NCI-H774 (cell line): ENCODE measurements at places on chromosomes 1 and 21.
A peak's percentile ranks its signal among the peaks of the same experiment; 100 is the strongest.

GRCh38 chr1:79852004-79852403 lies 845.5 kb upstream of the ADGRL4 start:
- no peak for DNase-seq

- DNase-seq = no peak
Observed at GRCh38 chr1:205633421-205633976, 1.7 kb upstream of the ELK4 start.

DNA sequence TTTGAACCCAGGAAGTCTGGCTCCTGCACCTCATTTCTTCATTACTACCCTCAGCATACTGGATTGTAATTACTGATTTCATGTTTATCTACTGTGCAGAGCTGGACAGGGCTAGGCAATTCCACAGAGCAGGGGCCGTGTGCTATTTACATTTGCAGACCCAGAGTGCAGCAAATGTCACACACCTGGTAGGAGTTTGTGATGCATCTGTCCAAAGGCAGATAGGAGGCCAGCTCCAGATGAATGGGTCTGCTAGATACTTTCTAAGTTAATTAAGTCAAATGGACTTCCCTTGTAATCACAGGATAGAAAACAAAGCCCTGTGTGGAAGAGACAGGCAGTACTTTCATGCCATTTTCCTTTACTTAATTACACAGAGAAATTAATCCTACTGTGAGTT lies 46.2 kb downstream of the PGBD5 start:
- peak; percentile 34 for DNase-seq

DNA sequence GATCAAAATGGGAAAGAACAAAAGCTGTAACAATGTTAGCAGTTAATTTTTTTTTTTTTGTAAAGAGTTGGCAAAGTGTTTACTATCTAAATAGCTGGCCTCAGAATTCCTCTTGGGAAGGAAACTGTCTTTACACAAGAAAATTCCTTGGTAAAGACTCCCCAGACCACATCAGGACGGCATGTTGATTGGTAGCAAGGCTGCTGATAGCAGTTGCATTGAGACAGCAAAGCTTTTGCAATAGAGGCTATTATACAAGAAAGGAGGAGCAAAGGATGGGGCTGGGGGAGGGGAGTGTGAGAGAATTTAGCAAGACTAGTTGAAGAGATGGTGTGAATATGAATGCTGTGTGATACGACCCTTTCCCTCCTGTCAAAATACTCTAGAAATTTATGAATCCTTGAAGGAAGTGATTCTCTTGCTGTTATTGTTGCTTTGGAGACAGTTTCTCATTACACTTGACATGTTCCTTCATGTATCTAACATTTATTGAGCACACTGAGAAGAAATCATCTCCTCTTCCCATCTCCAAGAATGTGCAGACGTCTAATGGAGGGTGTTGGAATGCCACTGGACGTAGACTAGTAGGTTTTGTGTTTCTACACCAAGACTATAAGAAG lies 355.6 kb downstream of the SIPA1L2 start:
- DNase-seq = no peak

GRCh38 chr1:192832492-192832891 lies 23.7 kb downstream of the RGS2 start:
- no peak for DNase-seq
